Renal cortical epithelial cell (primary cell): ENCODE measurements at places on chromosomes 13 and 19.

GRCh38 chr13:26112843-26113242 is 61.0 kb upstream of the SHISA2 start:
- DNase-seq = peak; percentile 1

GRCh38 chr13:94352057-94352456 is 127.4 kb downstream of the DCT start:
- peak; percentile 27 for DNase-seq

DNA sequence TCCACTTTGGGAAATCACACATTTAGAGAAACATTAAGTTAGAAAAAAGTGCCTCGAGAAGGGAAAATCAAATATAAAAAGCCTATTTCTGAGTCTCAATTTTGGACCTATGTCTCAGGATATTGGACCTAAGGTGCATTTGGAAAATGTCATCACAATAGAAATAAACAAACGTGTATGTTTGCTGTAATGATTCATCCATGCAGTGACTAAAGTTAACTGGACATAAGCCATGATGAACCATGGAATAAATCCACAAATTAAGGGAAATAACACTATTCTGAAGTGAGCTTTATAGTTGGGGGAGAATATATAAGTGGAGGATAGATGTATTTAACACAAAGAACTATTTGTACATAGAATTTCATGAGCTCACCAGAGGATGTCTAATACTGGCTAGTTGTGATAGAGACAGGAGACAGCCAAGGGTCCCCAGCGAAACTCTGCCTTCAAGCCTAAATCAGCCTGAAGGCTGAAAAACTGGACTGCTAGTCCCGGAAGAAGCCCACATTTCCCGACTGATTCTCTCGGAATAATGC is 963.3 kb upstream of the SPRY2 start:
- DNase-seq = peak; percentile 8

DNA sequence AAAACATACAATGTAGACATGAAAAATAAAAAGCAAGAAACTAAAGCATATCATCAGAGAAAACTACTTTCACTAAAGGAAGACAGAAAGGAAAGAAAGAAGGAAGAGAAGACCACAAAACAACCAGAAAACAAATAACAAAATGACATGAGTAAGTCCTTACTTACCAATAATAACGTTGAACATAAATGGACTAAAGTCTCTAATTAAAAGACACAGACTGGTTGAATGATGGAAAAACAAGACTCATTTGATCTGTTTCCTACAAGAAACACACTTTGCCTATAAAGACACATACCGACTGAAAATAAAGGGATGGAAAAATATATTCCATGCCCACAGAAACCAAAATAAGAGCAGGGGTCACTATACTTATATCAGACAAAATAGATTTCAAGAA is 46.0 kb downstream of the RB1 start:
- no peak for DNase-seq

GRCh38 chr13:30934381-30934780 is 1.9 kb downstream of the TEX26 start:
- no peak for DNase-seq

GRCh38 chr19:14187561-14187960 is 18.4 kb downstream of the ADGRL1 start:
- DNase-seq = no peak

DNA sequence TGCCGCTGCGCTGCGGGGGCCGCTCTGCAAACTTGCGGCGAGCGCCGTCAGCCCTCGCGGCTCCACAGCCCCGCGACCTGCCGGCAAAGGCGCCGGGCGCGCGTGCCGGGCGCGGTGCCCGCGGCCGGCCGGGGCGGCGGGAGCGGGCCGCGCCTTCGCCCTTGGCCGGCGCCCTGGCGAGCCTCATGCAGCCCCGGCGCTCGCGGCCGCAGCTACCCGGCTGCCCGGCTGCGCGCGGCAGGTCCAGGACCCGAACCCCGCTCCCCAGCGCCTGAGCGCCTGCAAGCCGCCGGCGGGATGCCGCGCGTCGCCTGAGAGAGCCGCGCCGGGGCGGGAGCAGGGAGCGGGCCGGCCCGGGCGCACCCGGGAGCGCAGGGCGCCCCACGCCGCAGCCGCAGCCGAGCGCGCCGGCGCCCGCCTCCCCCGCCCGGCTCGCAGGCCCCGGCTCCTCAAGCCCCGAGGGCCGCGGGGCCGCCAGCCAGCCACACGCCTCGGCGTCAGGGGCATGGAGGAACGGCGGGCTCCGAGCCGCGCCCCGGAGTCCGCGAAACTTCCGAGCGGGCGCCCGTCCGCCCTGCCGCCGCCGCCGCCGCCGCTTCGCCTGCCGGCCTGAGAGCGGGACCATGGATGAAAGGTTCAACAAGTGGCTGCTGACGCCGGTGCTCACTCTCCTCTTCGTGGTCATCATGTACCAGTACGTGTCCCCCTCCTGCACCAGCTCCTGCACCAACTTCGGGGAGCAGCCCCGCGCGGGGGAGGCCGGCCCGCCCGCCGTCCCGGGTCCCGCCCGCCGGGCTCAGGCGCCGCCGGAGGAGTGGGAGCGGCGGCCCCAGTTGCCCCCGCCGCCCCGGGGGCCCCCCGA is 564 bp downstream of the HS6ST3 start:
- no peak for DNase-seq

- peak; percentile 79 for DNase-seq
Observed at GRCh38 chr19:37953171-37953917, 46.3 kb downstream of the SIPA1L3 start.

- DNase-seq = no peak
Observed at GRCh38 chr19:39420769-39421168, 8.3 kb downstream of the PLEKHG2 start.

- DNase-seq = no peak
Observed at GRCh38 chr19:54154603-54155345, 4.7 kb downstream of the LENG1 start.

- DNase-seq = no peak
Observed at GRCh38 chr13:19961924-19962323, 3.4 kb downstream of the ZMYM2 start.

DNA sequence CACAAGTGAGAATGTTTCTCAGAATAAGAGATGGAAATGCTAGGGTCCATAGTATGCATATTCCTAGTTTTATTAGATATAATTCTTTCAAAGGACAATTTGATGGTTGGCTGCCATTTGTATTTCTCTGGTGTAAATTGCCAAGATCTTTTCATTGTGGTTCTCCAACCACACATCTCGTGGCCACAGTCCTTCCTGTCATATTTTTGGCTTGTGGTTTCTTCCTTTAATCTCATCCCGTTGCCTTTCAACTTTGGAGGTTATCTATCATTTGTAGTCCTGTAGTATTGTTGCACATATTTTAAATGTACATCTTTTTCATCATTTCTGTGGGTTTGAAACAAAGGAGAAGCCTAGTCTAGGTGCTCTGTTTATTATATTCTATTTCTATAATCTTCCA is 61.2 kb downstream of the WASF3 start:
- no peak for DNase-seq

DNA sequence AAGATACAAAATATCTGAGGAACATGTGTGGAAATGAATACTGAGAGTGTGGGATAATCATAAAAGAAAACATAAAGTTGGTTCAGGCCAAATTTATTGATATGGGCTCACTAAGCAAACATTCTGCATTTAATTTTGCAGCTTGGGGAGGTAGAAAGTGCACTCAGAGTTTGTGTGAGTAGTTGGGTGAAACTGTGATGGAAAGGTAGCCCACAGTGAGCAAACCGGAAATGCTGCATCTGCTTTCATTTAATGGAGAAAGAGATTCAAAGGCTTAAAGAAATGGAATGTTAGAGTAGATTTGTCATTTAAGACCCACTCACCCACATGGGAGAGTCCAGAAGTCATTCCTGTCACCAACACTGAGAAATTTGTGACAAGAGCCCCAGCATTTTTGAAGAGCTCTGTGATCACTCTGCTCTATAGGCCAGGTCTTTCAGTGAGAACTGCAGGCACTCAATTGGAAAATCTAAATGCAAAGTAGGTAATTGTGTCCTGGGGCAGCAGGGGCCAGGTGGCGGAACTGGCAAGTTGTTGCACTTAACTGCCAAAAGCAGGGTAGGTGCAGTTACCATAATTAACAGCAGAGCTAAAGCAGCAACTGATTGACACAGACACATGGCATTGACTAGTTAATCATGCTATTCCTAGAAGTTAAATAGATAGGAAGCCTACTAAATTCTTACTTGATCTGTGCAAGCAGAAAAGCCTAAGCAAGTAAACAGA is 1228.3 kb upstream of the PCDH20 start:
- DNase-seq = peak; percentile 62

- DNase-seq = peak; percentile 12
Observed at GRCh38 chr13:87295636-87296035, 375.5 kb upstream of the SLITRK5 start.

GRCh38 chr13:98089246-98089645 is 53.6 kb upstream of the FARP1 start:
- peak; percentile 19 for DNase-seq

DNA sequence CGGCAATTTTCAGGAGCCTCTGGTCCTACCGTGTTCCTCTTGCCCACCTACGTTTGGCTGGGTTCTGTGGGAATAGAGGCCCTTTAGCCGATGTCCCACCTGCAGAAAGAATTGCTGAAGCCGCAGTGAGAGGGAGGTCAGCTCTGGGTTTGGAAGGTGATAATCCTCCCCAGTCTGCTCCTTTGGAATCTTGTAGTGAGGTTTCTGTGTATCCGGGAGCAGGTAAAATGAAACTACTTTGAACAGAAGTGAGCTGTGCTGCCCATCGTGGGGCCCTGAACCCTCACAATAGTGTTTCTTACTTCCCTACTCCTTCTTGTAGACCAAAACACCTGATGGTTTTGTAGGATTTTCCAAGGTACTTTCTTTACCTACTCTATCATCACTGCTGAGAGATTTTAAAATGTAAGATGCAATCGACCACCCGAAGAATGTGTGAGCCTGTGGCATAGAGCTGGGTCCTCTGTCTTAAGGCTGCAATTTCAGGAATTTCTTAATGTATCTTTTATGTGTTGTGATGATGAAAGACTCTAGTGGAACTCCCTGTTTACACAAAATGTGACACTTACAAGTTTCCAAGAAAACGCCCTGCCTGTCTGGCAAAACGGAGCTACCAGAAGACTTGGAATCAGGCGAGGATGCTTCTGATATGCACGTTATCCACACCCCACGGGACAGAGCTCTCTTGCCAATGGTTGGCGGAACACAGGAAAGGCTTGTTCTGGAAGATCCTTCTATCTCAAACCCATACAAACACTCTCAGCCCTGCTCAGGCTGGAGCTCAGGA is 76.1 kb downstream of the RGCC start:
- peak; percentile 13 for DNase-seq

DNA sequence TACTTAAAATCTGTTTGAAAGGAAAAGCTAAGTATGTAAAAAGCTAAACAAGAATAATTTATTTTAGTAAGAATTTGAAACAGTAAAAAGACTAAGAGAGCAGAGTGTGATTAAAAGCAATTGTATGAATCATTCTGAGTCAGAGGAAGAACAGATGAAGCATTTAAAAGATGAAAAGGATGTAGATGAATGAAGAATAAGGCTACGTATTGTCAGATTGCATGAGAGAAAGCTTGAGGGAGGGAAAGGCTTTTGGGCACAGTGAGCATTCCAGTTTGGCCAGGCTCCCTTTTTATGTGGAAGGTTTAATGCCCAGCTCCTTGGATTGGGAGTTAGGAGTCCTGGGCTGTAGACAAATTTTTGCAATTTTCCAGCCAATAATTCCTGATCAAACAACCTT is 117.7 kb downstream of the FREM2 start:
- DNase-seq = peak; percentile 89

DNA sequence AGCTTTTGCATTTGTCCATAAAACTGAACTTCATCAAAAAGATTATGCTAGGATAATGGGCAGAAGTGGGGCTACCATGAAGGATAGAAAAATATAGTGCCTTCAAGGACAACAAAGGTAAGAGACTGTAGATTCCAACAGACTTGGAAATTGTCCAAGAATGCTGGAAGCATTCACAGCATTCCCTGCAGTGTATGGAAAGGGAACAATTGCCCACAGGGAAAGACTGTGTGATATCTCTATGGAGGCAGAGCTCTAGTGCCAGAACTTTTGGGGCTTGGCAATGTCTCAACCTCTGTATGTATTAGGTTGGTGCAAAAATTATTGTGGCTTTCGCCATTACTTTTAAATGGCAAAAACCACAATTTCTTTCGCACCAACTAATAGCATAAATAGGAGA is 1598.8 kb upstream of the MIR17HG start:
- peak; percentile 28 for DNase-seq

- DNase-seq = no peak
Observed at GRCh38 chr19:50516964-50517703, 3.4 kb upstream of the ASPDH start.

DNA sequence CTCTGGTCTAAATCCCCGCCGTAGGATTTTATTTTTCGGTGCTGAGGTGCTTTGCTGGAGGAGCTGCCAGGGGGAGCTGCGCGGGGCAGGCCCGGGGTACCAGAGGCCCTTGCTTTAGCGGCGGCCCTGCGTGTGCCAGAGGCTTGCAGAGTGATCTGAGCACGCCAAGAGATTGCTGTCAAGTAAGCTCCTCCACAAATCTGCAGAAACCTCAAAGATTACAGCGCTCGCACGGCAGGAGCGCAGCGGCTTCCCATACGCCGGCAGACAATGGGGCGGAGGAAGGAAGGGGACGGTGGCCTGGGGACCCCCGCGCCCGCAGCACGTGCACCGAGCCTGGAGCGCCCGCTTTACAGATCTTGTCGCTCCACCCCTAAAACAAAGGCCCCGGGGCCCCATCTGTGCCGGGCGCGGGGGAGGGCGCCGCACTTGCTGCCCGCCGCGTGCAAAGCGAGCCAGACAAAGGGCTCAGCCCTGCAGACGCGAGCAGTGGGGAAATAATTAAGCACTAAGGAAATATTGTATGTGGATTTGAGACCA is 9.1 kb upstream of the C19orf12 start:
- DNase-seq = no peak

DNA sequence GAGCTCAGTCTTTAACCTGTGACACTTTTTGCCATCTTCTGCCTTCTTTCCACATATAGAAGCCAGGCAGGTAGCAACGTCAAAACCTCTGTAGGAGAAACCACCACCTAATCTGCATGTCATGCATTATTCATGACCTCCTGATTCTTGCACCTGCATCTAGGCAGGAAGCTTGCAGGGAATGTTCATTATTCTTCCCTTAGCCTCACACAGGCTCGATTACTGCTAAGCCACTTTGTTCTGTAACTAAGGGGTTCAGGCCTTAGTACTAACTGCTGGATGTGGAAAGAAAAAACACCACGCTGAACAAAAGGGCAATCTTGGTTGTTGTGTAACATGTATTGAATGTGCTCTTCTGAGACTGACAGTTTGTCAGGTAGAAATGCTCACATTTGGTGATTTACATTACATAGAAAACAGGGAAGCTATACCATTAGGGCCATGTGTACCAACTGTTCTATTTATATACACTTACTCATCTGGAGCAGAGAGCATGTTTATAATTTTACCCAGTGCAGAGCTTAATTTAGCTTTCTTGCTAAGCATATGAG is 366.9 kb downstream of the KLF12 start:
- peak; percentile 68 for DNase-seq

- DNase-seq = no peak
Observed at GRCh38 chr13:114148521-114148855, 16.1 kb upstream of the RASA3 start.
